ENCODE measurements at places on chromosomes 7 and 10. TPM values are rescaled to one million over a fixed set of nuclear protein-coding genes. Genes with fewer than 3 reads are reported as not detected.

- H3K27me3 ChIP-seq, result no peaks in the 10 kb centered on the region
- peaks cover 14% of the 10 kb centered on the region for H3K4me1 ChIP-seq
Observed at GRCh38 chr7:147904219-147904576, 686.4 kb upstream of the C7orf33 start.

GRCh38 chr10:21406595-21407193, 118.8 kb downstream of the SKIDA1 start:
- H3K27ac ChIP-seq, result no peak overlapping the region
- DNase-seq, result no peak
- H3K4me1 ChIP-seq, result peaks cover 10% of the 10 kb centered on the region
- no peak overlapping the region for H3K4me3 ChIP-seq
- H3K27me3 ChIP-seq, result no peaks in the 10 kb centered on the region

- H3K36me3 ChIP-seq, result peaks cover 4% of the 10 kb centered on the region
- H3K4me1 ChIP-seq, result peaks cover 20% of the 10 kb centered on the region
- no peaks in the 10 kb centered on the region for H3K27me3 ChIP-seq
- no peak for DNase-seq
Observed at GRCh38 chr10:109914966-109915365, 8.3 kb downstream of the XPNPEP1 start.

- H3K4me3 ChIP-seq, result no peak overlapping the region
- no peaks in the 10 kb centered on the region for H3K36me3 ChIP-seq
- DNase-seq, result no peak
- no peaks in the 10 kb centered on the region for H3K4me1 ChIP-seq
- no peaks in the 10 kb centered on the region for H3K27me3 ChIP-seq
Observed at GRCh38 chr7:6392712-6393666, 54.8 kb downstream of the DAGLB start.

DNA sequence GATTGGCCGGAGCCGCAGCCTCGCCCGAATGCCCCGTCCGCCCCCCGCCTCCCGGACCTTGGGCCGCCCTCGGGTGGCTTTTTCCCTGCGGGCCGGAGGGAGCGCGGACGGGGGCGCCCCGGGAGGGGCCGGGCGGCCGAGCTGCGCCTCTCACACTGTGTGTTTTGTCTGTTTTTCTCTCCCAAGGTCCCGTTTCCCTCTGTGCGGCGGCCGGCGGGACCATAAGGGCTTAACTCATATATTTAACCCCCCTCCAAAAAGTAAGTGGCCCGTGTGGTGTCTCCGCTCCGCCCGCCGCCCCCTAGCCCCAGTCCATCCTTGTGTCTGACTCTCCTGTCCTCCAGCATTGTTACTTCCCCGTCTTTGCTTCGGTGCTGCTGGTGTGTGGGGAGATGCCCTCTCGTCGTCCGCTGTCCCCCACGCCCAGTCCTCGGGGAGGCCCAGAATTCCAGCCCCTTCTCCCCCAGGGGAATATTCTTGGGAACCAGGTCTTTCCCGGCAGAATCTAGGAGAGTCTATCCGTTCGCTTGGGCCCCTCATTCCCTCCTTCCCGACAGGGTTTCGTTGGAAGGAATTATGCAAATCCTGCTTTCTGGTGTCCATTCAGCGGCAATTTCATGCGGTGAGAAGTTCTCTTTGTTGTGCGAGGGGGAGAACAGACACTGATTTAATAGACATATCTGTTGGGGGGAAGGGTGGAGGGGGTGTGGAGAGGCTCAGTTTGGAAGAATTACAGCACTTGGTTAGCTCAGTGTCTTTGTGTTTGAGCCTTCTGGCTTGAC, 1.3 kb downstream of the LCOR start:
- H3K27me3 ChIP-seq, result no peaks in the 10 kb centered on the region
- H3K4me1 ChIP-seq, result peaks cover 9% of the 10 kb centered on the region
- peak overlapping the region; percentile 94 for H3K27ac ChIP-seq
- DNase-seq, result peak; percentile 90

DNA sequence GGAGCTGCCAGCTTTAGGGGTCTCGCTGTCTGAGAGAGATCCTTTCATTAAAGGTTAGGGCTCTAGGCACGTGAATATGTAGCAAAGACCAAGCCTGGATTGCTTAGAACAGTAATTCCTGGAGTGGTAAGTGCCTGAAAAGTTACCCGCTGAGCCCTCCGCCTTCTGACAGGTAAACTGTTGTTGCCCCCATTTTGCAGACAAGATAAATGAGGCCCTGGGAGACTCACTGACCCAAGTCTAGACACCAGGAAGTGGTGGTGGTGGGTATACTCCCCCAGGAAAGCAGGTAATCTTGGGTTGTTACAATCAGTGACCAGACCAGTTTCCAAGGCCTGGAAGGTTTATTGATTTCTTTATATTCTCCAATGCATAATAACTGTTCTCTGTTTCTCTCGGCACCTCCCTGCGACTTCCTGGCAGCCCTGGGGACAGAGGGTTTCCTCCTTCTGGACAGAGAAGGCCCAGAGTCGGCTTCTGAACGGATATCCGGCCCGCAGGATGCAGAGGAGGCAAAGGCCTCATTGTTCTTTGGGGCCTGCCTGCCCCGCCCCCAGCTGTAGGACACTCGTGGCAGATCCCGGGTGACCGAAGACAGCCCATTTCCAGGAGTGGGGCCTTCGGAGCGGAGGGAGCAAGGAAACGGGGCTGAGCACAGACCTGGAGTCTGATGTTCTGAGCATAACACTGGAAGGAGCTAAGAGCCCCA, 1.3 kb upstream of the GRK5 start:
- H3K27me3 ChIP-seq, result peaks cover 17% of the 10 kb centered on the region
- H3K4me1 ChIP-seq, result peaks cover 36% of the 10 kb centered on the region
- H3K27ac ChIP-seq, result no peak overlapping the region
- H3K4me3 ChIP-seq, result peak overlapping the region; percentile 74
- H3K36me3 ChIP-seq, result no peaks in the 10 kb centered on the region

DNA sequence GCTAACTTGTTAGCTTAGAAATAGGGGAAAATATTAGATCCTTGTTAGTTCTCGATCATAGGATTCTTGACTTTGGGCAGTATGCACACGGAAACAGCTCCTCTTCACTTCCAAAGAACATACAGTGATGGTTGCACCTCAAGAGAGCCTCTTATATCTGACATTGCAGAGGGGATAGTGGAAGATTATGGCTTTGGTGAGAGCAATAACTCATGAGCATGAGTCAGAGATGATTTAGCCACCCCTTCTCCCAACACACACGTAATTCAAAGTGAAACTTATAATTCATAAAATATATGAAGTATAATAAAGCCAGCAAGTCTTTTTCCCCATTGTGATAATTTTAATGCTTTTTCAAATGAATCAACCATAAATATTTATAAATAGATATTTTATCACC, 683.7 kb downstream of the POM121L12 start:
- no peaks in the 10 kb centered on the region for H3K4me1 ChIP-seq
- no peak for DNase-seq
- H3K27me3 ChIP-seq, result no peaks in the 10 kb centered on the region

- H3K4me3 ChIP-seq, result no peak overlapping the region
- H3K4me1 ChIP-seq, result no peaks in the 10 kb centered on the region
- no peaks in the 10 kb centered on the region for H3K36me3 ChIP-seq
Observed at GRCh38 chr7:124575176-124575575, 190.4 kb downstream of the GPR37 start.

DNA sequence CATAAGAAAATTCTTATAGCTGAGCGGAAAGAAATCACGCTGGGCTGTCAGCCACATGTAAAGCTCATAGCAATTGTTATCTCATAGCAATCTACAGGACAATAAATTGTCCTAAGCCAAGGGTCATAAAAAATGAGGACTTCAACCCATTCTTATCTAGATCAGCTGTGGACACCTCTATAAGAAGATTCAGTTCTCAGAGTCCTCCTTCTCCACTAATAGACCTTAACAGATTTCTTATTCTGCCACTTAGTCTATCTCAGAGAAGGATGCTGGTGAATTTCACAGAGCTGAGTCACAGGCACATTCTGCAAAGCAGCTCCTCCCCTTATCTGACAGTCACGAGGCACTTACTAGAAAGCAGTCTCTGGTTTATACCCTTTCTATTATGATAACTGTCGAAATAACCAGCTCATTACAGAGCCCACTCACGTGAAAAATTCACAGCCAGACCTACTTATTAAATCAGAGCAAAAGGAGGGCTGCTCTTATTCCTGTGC, 185.3 kb upstream of the PCLO start:
- no peaks in the 10 kb centered on the region for H3K36me3 ChIP-seq
- H3K27ac ChIP-seq, result no peak overlapping the region
- no peaks in the 10 kb centered on the region for H3K27me3 ChIP-seq
- no peaks in the 10 kb centered on the region for H3K4me1 ChIP-seq

MRLN gene
- not detected for total RNA-seq

SPDYE2 gene
- total RNA-seq, result not detected

All from neural progenitor cell (in vitro differentiated cells).